ENCODE measurements at places on chromosomes 5 and 9.

DNA sequence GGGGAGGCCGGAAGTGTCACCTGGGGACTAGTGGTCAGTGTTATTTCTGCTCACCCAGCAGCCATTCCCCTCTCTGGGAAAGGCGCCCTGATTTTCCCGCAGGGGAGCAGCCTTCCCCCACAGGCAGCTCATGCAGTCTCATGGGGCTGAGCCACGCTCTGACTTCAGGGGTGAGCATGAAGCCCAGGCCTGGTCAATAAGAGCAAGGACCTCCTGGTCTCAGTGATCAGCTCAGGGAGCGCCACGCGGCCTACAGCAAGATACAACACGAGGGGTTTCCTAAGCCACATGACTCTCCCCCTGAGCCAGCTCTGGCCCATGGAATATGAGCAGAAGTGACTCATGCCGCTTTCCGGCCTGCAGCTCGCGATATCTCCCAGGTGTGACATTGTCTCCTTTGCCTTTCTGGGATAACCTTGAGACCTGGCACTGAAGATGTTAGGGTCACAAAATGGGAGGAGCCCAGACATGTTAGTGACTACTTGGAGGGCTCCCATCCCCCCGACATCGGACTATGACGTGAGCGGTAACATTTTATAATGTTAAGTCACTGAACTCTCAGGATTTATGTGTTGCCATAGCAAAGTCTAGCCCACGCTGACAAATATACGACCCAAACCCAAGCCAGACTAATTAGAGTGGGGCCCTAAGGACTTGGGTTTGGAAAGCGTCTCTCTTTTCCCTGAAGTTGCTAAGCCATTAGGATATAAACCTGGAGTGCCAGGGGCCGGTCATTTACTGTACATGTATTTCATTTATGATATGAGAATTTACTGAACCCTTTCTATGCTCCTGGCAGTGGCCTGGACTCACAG is 46.5 kb upstream of the GFPT2 start:
- DNase-seq: no peak

GRCh38 chr9:125119643-125120286 is 23.6 kb downstream of the SCAI start:
- DNase-seq: peak; percentile 69

GRCh38 chr5:145245354-145245753 is 589.8 kb downstream of the PRELID2 start:
- DNase-seq: peak; percentile 45

- DNase-seq: peak; percentile 72
Measured at GRCh38 chr5:127097278-127097677, 24.0 kb upstream of the C5orf63 start.

DNA sequence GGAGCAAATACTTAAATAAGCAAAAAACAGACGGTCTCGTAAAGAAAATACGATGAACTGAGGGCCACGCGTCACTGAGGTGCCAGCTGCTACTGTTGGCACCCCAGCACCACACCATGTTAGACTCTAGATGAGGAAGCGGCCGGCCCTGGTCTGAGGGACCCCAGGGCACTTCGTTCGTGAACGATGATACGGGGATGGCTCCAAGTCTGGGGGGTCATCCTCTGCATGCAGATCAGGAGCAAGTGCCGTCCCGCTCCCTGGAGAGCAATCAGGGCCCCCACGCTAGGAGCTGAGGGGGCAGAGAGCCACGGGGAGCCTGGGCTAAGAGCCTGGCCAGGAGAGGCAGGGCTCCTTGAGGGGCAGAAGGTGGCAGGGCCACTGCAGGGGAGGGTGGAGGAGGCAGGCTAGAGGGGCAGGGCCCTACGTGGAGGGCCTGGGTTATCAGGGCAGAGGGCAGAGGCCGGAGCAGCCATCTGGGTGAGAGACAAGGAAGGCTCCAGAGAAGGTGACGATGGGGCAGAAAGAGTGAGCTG is 24.1 kb downstream of the SARDH start:
- no peak for DNase-seq

GRCh38 chr5:144800169-144800568 is 629.5 kb downstream of the KCTD16 start:
- DNase-seq: peak; percentile 14

DNA sequence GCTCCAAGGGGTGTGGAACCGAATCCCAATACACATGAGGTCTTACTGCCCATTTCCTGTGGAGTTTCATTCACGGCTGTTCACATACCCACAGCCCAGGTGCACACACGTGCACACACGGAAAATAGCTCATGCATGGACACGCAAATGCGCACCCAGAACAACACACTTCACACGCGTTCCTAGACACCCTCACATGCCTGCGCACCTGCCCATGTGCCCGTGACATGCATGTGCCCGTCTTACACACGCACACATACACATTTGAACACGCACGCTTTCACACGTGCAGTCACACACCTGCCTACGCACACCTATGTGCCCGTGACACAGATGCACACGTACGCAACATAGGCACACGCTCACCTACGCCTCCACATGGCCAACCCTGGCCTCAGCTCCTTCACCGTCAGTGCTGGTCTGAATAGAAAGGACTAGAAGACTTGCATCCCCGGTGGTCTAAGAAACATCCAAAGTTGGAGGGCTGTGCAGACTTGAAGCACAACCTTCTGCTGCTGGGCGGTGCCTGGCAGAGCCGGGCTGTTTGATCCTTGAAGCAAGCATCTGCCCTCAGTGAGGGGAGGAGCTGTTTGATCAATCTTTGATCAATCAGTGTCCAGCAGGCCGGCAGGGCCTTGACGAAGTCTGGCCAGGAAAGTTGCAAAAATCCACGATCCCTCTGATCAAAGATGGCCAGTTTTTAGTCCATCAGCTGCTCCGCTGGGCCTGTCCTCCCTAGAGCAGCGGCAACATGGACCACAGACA is 164.7 kb downstream of the OLFM1 start:
- no peak for DNase-seq

Measured in EL (cell line).